ENCODE measurements at places on chromosomes 4 and X. TPM values are rescaled to one million over a fixed set of nuclear protein-coding genes. Genes with fewer than 3 reads are reported as not detected.

- no peak for DNase-seq
These were observed 5.7 kb upstream of the GJB1 start for GRCh38 chrX:71217298-71217697.

- DNase-seq: no peak
These were observed 63.5 kb downstream of the EVC start for GRCh38 chr4:5774416-5775036.

DNA sequence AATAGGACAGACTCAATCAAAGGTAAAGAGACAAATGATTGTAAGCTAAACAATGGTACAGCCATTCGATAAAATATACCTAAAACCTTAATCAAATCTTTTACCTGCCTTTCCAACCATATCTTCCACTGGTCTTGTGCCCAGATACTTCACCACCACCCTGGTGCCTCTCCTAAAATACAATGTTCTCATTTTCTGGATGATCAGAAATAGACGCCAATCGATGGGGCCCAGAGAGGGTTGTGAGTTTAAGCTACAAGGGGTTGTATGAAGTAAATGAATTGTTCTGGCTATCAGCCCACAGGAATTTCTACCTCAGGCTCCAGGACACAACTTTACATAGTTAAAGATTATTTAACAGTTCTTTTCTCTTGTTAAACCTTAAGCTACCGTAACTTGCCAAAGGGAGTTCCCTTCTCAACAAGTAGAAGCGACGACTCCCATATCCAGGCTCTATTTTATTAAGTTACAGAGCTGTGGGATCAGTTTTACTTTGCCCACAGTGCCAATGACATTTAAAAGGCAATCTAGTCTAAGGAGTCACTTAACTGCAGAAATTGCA is 99.1 kb downstream of the CHRNA9 start:
- no peak for DNase-seq

ALAS2 gene
- total RNA-seq: 65.2 TPM

GPAT3 gene
- total RNA-seq: 7.8 TPM

HS6ST2 gene
- 0.36 TPM for total RNA-seq

CXorf49B gene
- total RNA-seq: not detected

Data from sciatic nerve (tissue), 2 donors.